Caco-2 (cell line): ENCODE measurements at places on chromosomes 12 and 14. TPM values are rescaled to one million over a fixed set of nuclear protein-coding genes. Genes with fewer than 3 reads are reported as not detected.

DNA sequence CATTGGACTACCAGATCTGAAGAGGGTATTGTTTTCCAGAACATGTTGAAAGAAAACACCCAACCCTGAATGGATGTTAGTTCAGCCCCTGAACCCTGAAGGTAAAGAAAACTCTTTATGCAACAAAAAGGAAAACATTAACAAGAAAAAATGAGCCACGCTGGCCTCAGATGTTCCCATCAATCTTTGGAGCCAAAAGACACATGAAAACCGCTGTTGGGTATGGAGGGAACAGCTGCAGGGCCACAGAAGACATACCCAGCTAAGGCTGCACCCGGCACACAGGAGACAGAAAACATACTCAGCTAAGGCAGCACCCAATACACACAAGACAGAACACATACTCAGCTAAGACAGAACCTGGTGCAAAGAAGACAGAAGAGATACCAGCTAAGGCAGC is 51.3 kb upstream of the GALNT9 start:
- no peaks in the 10 kb centered on the region for H3K36me3 ChIP-seq
- no peaks in the 10 kb centered on the region for H3K4me1 ChIP-seq
- DNase-seq: no peak
- no peak overlapping the region for H3K27ac ChIP-seq

GRCh38 chr12:89250636-89251035 is 101.7 kb downstream of the DUSP6 start:
- H3K36me3 ChIP-seq: no peaks in the 10 kb centered on the region
- H3K27ac ChIP-seq: no peak overlapping the region
- no peaks in the 10 kb centered on the region; the same call in 1 of the 2 replicates for H3K27me3 ChIP-seq
- DNase-seq: no peak
- no peak overlapping the region for H3K4me3 ChIP-seq

DNA sequence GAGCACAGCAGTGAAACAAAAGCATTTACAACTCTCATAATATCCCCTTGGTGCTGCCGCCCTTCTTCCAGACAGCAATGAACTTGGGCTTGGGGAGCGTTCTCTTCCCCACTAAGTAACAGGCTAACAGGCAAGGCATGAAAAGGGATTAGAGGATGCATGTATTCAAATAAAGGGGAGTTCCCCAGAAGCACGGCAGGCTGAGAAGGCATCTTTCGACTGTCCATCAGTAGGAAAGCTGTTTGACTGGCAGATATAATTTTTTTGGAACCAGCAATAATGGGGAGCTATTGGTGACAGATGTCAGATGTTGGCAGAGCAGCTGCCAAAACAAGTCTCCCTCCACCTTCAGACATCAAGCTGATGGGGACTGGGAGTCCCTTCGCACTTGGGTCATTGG is 9.2 kb upstream of the TIGAR start:
- H3K27ac ChIP-seq: no peak overlapping the region
- peaks cover 27% of the 10 kb centered on the region for H3K4me1 ChIP-seq
- no peaks in the 10 kb centered on the region for H3K27me3 ChIP-seq
- no peak overlapping the region for H3K4me3 ChIP-seq
- no peak for DNase-seq

- no peak overlapping the region for H3K4me3 ChIP-seq
- H3K27me3 ChIP-seq: no peaks in the 10 kb centered on the region
- H3K36me3 ChIP-seq: no peaks in the 10 kb centered on the region
- no peaks in the 10 kb centered on the region for H3K4me1 ChIP-seq
Measured at GRCh38 chr14:39417014-39417413, 15.2 kb downstream of the FBXO33 start.

DNA sequence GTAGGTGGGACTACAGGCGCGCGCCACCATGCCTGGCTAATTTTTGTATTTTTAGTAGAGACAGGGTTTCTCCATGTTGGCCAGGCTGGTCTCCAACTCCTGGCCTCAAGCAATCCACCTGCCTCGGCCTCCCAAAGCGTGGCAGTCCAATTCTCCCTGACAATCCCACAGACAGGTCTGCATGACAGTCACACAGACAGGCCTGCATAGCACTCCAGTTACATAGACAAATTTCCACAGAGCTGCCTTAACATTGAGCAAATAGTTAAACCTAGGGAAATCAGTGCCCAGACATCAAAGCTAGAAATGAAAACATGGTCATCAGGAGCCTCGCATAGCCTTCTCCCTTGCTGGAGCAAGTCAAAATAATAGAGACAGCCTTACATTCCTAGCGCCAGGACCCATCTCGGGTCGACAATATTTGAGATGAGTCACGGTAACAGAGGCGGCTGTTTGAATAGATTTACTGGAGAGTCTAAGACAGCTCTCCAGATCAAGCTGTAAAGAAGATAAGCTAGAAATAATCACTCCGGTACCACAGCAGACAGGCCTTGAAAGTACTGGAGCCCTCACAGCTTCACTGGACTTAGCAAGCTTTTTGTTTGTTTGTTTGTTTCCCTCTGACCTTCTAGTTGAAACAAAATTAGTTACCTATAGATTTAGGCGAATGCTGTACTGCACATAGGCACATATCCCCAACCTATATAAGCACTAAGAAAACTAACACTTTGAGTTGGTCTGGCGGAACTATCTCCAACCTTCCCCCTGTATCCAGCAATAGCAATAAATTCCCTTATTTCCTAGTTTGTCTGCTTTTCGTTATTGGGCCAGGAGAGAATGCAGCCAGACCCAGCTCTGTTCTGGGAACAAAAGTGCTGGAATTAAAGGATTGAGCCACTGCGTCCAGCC is 23.8 kb upstream of the PYROXD1 start:
- no peaks in the 10 kb centered on the region for H3K27me3 ChIP-seq
- H3K36me3 ChIP-seq: no peaks in the 10 kb centered on the region
- H3K4me1 ChIP-seq: peaks cover 20% of the 10 kb centered on the region

DNA sequence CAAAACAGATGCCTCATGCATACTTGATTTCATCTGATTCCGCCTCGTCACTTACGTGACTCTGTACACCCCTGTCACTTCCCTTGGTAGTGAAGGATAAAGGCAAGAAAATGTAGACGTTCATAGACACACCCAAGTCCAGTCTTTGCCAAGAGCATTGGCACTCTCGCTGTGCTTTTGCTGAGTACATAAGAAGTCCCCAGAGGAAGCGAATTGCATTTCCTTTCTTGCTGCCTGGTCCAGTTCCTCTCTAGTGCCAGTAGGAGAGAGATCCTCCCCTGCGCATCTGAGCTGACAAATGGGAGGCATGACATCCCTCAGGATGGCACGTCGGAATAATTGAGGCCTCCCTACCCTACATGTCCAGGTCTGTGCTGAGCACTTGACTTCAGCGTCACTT is 21.3 kb upstream of the RIN3 start:
- H3K27me3 ChIP-seq: no peaks in the 10 kb centered on the region
- DNase-seq: no peak
- H3K4me1 ChIP-seq: no peaks in the 10 kb centered on the region; the same call in 1 of the 2 replicates
- H3K4me3 ChIP-seq: no peak overlapping the region
- no peak overlapping the region for H3K27ac ChIP-seq

Gene CHGA
- total RNA-seq: not detected in 2 replicates

Gene PTGDR
- 0.16 and 0.41 TPM in 2 replicates for total RNA-seq

Gene ABCC9
- total RNA-seq: 123 and 130 TPM in 2 replicates

Gene TNFRSF1A
- 79.0 and 79.4 TPM in 2 replicates for total RNA-seq

Gene OR6C65
- total RNA-seq: not detected in 2 replicates
